ENCODE measurements at places on chromosomes 11 and 22.

- DNase-seq: no peak
Measured at GRCh38 chr22:46750863-46751443, 11.5 kb upstream of the TBC1D22A start.

- DNase-seq: no peak
Measured at GRCh38 chr22:49996518-49997250, 15.9 kb downstream of the IL17REL start.

DNA sequence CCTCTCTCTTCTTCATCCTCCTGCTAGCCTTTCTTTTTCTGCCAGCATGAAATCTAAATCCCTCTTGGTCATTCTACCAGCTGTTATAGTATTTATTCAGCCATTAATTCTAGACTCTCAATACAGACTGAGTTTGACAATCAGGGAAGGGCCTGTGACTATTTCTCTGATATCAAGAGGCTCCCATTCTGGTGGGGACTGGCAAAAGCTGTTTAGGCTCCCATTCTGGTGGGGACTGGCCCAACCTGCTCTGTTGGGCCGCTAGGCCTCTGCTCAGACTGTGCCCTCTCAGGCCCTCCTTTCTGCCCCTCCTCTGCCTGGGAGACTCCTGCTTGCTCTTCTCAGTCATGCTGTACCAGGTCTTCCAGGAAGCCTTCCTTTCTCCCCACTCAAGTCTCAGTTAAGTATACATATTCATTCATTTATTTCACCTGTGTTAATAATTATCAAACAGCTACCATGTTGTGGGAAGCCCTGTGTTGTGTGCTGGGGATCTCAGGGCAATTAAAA lies 323.7 kb upstream of the NARS2 start:
- DNase-seq: no peak

- DNase-seq: no peak
Measured at GRCh38 chr22:16955678-16956210, 52.3 kb downstream of the GAB4 start.

- DNase-seq: no peak
Measured at GRCh38 chr11:43404836-43405479, 46.2 kb downstream of the TTC17 start.

GRCh38 chr22:48477031-48477721 lies 1350.5 kb downstream of the BRD1 start:
- no peak for DNase-seq

- no peak for DNase-seq
Measured at GRCh38 chr11:27612932-27613880, 87.0 kb downstream of the BDNF start.

- no peak for DNase-seq
Measured at GRCh38 chr11:113840932-113841664, 34.3 kb downstream of the USP28 start.

- no peak for DNase-seq
Measured at GRCh38 chr22:39814899-39815298, 78.7 kb downstream of the ENTHD1 start.

DNA sequence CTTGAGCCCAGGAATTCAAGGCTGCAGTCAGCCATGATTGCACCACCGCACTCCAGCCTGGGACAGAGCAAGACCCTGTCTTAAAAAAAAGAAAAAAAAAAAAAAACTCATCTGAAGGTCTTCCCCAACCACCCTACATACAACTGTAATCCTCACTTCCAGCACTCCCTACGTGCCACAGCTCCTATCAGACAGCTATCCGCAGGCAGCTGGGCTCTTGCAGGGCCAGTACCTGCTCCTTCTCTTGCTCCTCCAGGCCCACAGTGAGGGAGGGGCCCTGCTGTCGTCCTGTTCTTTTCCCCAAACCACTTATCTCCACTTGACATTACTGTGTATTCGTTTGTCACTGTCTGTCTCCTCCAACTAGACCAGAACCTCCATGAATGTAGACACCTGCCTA lies 156.1 kb upstream of the NECTIN1 start:
- DNase-seq: no peak

- DNase-seq: no peak
Measured at GRCh38 chr22:22789233-22789921, 98.2 kb upstream of the IGLL5 start.

- peak; percentile 40 for DNase-seq
Measured at GRCh38 chr11:83816572-83817187, 530.5 kb upstream of the CCDC90B start.

DNA sequence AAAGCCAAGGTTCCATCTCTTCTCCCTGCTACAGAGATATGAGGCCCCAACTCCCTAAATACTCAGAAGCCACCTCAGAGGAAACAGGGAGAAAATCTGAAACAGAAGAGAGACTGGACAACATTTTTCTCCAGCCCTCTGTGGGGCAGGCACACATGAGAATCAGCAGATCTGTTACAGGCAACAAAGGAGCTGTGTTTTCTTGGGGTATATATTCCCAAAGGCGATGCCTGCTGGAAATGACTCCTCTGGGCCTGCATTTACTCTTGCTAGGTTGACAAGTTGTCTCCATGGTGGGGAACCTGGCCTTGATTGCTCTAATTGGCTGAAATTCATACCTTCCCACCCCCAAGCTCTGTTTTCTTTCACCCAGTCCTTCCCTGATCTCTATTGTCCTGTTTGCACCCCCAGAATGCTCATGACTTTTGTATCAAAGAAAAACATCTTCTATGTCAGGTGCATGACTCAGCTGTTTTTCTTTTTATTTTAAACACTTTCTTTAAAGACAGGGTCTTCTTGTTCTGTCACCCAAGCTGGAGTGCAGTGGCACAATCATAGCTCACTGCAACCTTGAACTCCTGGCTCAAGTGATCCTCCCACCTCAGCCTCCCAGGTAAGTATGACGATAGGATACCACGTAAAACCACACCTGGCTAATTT lies 23.5 kb upstream of the P2RY6 start:
- no peak for DNase-seq

- peak; percentile 56 for DNase-seq
Measured at GRCh38 chr22:43346521-43346929, 3.4 kb upstream of the SCUBE1 start.

- DNase-seq: no peak
Measured at GRCh38 chr22:46019351-46019750, 42.4 kb upstream of the WNT7B start.

DNA sequence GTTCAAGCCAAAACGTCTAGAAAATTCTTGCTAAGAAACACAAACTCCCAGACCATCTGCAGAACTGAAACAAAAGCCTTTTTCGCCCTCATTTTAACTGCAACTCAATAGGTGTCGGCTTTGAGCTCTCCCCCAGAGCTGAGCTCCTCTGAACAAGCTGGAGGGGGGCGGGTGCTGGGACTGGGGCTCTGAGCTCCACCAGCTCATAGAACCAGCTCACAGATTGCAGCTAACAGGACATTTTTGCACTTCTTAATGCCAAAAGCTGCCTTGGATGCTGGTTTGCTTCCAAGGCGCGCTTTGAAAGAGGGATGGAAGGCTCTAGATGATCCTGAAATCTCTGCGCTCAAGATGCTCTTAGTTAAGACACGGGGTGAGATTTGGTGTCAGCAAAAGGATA lies 6.0 kb upstream of the YWHAH start:
- DNase-seq: no peak

GRCh38 chr11:42625757-42626665 lies 685.8 kb upstream of the API5 start:
- no peak for DNase-seq

DNA sequence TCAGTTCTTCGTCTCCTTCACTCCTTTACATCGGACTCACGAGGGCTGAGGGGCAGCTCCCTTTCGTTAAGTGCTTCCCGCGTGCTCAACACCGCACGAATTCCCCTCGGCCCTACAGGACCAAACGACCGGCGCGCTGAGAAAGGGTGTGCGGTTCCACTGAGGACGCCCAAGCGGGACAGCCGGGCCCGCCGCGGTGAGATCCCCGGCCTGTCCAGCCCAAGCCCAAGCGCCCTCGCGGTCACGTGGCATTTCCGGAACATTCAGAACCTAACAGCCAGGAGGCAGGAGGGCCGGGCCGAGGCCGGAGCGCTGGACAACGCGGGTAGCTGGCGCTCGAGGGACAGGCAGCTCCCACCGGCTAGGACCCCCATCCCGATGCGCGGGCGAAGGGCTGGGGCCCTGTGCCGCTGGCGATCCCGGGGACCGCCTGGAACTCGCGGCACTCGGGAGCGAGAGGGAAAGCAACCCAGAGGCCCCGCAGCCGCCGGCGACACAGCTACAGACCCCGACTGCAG lies 737 bp upstream of the STIP1 start:
- DNase-seq: no peak

- no peak for DNase-seq
Measured at GRCh38 chr11:124676386-124676785, 2.7 kb downstream of the SPA17 start.

GRCh38 chr22:48893288-48894063 lies 934.2 kb downstream of the BRD1 start:
- no peak for DNase-seq

DNA sequence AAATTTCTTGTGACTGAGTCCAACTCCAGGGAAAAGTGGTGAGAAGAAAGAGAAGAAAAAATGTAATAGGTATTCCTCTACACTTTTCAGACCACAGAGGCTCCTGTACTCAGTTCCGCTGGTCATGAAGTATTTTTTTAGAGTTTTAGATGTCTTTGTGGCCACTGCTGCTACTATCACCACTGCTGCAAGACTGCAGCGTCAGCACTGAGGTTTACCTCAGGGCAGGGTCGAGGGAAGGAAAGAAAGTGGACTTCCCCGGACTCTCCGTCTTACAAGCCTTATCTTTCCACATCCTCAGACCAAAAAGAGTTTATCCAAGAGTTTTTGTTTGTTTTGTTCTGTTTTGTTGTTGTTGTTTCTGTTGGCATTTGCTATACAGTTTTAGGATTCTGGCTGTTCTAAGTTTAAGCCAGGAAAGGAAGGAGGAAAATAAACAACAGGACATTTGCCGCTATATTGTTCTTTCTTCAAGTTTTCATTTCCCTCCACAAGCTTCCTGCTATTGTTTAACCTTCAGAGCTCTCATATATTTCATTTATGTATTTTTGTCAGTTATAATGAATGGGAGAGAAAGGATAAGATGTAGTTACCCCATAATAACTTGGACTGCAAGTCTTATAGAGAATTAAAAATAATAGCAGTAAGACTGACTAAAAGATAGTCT lies 919.3 kb downstream of the NTM start:
- DNase-seq: no peak

GRCh38 chr22:46537946-46538813 lies 760 bp upstream of the CELSR1 start:
- DNase-seq: no peak

- peak; percentile 65 for DNase-seq
Measured at GRCh38 chr11:126211236-126212088, at the start of the genes FAM118B and RPUSD4. Gene FAM118B, plus strand, starts transcription at chr11:126211782. Its CDS starts 23,220 bp downstream, at chr11:126235002. Gene RPUSD4, minus strand, starts transcription at chr11:126211650. Its CDS starts 12 bp downstream, at chr11:126211638.

DNA sequence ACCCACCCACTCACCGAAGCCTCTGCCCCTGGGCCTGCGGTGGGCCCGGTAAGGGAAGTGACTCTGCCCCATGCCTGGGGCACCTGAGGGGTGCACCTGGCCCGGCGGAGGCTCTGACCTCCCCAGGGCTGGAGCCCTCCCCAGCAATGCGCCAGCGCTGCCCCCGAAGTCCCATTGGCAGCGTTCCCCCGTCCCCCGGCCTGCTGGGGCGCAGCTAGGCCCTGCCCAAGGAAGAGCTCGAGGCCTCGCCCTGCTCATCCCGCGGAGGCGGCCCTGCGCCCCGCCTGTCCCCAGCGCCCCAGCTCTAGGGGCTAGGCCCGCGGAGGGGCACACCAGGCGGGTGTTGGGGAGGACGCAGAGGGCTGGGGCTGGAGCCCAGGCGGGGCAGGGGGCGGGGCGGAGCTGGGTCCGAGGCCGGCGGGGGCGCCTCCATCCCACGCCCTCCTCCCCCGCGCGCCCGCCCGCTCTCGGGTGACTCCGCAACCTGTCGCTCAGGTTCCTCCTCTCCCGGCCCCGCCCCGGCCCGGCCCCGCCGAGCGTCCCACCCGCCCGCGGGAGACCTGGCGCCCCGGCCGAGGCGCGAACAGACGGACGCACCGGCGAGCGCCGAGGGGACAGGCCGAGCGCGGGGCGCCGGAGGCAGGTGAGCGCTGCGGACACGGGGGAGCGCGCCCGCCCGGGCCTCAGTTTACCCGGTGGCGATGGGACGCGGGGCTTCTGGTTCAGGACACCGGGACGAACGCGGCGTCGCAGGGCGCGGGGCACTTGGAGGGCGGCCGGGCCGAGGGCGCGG lies at the start of gene EPS8L2:
TSS of gene EPS8L2 (plus strand) at position 586 of the 793 bp plus-strand sequence. CDS start 3,177 bp downstream, outside the sequence.
- no peak for DNase-seq

GRCh38 chr11:44931466-44931865 lies 19.2 kb downstream of the TP53I11 start:
- DNase-seq: no peak

GRCh38 chr11:119714590-119714989 lies 14.4 kb downstream of the NECTIN1 start:
- DNase-seq: no peak

DNA sequence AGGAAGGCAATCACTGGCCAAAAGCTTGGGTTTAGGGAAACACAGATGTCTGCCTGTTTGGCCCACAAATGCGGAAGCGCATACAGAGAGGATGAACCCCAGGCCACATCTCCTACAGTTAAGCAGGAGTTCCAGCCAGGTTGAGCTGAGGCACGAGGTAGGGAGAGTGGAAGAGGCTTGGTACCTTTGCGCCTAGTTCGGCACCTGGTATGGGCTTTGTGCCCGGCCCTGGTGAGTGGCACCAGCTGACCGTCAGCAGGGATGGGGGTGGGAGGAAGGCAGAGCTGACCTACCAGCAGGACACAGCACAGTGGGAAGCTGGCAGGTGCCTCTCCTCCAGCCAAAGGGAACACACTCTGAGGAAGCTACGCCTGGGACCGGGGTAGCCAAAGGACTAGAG lies 57.6 kb downstream of the KCNC1 start:
- DNase-seq: no peak

GRCh38 chr11:58575377-58576020 lies at the start of gene LPXN:
Gene LPXN, minus strand, starts transcription at chr11:58575856. Its CDS starts 84 bp downstream, at chr11:58575772.
- DNase-seq: no peak

- DNase-seq: no peak
Measured at GRCh38 chr11:119668676-119669075, 60.3 kb downstream of the NECTIN1 start.

DNA sequence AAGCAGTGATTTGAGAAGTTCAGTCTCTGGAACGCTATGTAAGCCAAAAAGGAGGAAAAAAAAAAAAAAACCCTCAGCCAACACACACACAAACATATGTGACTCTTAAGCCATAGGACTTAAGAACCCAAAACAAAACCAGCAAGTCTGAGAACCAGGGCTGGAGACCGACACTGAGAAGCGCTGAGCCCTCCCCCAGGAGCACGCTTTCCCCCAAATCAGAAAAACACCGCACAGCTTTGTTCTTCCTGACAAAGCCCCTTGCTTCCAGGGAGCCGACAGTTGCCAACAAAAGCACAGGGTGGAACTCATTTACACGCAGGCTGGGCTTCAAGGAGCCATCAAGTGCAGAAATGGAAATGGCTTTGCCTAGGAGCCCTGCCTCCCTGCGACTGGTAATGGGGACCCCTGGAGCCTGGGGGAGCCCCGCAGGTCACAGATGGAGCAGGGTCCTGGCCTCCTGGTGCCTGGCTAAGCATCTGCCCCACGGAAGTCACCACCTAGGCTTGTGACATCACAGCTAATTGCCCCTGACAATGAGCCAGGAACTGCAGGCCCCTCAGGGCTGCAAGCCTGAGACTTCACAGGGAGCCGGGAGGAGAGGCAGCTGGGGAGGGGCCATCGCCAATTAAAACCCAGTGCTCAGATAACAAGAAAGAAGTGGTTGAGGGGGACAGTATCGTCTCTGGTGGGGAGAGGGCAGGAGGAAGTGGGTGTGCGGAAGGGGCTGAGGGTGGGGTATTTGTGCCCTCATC lies 66.9 kb downstream of the NFAM1 start:
- peak; percentile 75 for DNase-seq

GRCh38 chr11:115184901-115185300 lies 319.3 kb downstream of the CADM1 start:
- DNase-seq: no peak
